Activated effector memory CD4-positive, alpha-beta T cell treated with anti-CD3 and anti-CD28 coated beads, Interleukin-2, amount 50 U/mL, for 16 hours (primary cell): ENCODE measurements at places on chromosomes 5 and 9.

GRCh38 chr5:103525361-103525760 is 37.2 kb downstream of the NUDT12 start:
- DNase-seq, result no peak

DNA sequence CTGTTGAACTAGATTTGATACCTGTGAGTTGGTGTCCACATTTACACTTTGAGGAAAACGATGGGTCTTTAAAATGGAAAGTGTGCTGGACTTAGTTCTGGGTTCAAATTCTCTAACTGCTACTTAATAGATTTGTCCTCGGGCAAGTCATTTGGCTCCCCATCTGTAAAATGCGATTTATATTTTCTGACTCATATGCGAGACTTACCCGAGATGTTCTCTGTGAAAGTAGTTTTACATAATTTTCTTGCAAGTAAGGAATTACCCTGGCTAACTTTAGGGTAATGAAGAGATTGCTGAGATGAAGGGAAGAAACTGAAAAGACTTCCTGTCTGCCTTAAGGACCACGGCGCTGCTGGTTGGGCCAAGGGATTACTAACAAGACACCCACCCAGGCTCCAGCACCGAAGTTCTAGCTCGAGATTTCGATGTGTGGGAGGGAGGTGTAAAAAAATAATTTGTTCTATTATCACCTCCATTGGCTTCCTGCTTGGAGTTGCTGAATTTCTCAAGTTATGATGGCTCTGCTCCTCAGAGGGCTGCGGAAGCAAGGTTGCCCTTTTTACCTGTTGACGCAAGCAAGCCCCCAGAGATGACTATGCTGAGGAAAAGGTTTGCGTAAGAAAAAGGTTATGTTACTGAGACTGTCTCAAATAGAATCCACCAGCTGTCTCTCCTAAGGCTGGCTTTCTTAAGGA is 24.1 kb downstream of the PCSK1 start:
- DNase-seq, result no peak

DNA sequence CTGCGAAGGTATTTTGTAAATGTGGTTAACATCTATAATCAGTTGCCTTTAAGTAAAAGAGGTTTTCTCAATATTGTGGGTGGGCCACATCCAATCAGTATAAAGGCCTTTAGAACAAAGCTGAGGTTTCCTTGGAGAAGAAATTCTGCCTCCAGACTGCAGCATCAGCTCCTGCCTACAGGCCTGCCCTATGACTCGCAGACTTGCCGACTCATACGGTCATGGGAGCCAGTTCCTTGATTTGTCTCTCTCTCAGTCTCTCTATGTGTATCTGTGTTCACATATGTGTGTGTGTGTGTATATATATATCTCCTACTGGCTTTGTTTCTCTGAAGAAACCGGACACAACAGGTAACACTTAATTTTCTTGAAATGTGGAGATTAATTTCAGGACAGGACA is 45.3 kb downstream of the SLC36A1 start:
- no peak for DNase-seq

- no peak for DNase-seq
Observed at GRCh38 chr5:124736082-124736804, 10.2 kb downstream of the ZNF608 start.

DNA sequence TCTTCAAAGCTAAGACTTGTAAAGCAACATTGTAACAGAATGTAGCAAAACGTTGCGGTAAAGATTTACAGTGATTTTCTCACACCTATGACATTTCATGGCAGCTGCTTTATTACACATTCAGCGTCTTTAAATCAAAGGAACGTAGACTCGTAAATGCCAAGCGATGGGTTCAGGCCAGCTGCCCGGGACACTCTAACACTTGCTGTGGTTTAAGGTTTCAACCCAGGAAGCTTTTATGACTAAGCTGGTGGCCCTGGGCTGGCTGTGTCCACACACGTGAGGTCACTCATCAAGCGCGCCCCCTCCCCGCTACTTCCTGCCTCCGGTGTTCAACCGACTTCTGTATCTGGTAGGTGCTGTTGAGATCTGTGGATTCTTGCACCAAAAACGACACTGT is 2.5 kb downstream of the SLC6A18 start:
- DNase-seq, result no peak

DNA sequence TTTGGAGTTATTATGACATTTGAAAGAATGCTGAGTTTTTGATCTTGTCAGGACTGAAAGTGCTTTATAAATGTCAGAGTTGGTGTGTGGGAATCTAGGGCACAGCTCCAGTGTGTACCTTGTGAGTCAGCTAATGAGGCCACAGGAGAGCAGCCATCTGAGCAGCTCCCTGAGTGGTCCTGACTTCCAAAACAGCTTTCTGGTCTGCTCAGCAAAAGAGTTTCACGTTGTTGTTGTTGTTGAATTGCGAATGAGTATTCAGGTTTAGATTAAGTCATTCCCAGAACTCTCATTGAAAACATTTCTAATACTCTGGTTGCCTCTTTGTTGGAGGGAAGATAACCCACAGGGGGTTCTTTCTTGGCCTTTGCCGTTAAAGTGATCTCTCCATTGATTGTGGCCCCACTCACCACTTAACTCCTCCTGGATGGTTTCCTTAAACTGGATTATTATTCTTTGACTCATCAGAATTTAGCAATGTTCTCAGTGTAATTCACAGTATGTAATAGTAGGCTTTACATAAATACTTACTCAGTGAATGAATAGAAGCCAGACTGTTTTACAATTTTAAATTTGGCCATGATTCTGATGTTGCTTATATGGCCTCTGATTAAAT is 125.1 kb upstream of the SGCD start:
- DNase-seq, result no peak

GRCh38 chr9:79477241-79477840 is 94.4 kb upstream of the TLE4 start:
- DNase-seq, result no peak

DNA sequence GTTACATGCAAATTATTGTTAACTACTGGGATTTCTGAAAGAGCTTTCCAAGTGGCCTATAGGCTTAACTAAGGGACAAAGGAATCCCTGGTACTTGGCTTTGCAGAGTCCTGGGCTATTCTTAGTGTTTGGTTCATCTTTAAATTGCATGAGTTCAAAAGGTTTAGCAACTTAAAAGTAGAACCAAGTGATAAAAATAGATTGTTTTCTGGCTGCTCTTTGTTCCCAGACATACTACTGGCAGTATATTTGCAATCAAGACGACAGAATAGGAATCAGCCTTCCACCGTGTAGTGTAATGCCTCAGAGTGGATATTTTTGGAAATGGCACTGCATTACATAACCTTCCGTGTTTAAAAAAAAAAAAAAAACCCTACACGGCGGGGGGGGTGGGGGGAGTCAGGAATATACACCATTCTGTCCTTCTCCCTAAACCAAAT is 1.0 kb downstream of the NREP start:
- no peak for DNase-seq
